Left forelimb (tissue), 1 donor: ENCODE measurements at places on chromosomes 6 and 20.

DNA sequence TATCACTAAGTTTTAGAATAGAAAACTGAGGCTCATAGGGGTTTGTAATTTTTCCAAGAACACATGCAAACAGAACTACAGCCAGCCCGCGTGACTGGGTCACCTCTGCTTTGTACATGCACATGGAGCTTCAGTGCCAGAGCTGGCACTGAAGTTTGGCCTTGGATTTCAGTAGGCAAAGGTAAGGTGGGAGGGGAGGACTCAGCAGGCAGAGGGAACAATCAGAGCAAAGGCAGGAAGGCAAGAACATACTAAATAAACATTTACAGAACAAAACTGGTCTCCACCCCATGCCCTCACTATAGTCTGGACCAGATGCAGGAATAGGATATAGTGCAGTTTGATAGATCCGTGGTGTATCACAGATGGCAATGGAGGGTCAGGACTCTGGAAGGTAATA, 13.6 kb upstream of the ABRACL start:
- DNase-seq, result no peak

DNA sequence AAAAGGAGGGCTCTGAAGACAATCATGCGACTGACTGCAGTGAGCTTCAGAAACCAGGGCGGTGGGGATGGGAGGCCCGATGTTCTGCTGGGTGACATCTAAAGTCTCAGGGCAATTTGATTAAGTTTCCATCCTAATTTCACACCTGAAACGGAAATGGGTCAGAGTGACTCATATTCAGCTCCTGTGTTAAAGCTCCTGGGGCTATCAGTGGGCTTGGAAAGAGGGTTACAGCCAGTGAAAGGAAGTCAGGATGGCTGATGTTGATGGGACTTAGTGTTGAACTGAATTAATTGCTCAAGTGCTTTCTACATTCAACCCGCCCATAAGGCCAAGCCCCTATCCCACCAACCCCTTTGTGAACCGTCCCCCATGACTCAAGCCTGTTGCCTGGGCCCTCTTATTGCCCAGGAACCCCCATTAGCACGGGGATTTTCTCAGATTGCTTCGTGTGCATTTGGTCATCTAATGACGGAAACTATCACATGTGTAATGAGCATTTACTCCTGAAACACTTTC, 47.1 kb upstream of the TBC1D7 start:
- DNase-seq, result no peak

GRCh38 chr6:81562169-81562568, 190.3 kb downstream of the TENT5A start:
- no peak for DNase-seq

DNA sequence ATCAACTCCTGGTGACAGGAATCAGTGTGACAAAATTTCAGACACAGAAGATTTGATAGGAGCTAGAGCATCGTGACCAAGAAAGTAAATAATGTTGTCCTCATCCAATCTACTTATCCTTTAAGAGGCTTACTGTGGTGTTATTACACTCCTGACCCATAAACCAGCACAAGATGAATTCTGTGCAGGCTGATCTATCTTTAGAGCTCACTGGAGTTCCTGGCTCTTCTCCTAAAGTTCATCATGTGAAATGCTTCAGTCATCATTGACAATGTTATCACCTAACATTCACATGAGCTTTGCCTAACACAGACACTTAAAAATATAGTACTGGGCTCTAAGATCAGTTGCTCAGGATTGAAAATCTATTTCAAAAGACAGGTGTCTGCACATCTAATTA, 271.0 kb upstream of the HSF2 start:
- no peak for DNase-seq

GRCh38 chr6:73169111-73169510, 56.2 kb downstream of the KHDC1L start:
- DNase-seq, result no peak

DNA sequence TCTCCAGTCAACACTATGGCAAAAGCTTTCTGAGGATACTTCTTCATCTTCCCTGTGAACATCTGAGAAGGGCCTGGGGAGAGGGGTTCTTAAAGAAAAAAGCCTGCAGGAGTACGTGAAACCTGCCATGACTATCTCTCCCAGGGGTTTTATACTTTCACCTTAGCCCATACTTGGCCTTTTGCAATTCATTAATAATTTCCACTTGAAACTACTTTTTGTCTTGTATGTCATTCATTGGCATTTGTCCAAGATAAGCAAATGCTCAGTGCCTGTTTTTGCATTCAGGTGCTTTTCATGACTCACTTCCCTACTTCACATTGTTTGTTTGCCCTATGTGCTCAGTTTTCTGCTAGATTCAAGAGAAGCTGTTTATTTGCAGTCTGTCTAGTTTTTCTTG, 580.3 kb upstream of the GJE1 start:
- no peak for DNase-seq

DNA sequence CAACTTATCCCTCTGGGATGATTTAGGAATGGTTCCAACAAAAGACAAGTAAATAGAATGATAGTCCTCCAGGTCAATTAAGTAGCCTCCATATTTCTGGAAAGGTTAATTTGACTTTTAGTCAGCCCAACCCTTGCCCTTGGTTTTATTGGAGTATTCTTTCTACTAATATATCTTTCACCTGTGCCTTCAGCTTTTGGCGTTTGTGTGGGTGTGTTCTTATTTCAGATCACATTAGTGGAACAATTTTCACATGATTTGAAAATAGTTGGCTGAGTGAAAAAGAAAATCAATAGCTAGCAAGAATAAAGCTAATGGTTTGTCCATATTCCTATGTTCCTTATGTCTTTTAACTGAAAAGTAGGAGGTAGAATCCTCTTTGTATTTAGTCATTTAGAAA, 239.6 kb upstream of the SGK1 start:
- DNase-seq, result no peak

- no peak for DNase-seq
These were observed 269.3 kb downstream of the ARHGAP18 start for GRCh38 chr6:129440691-129441090.

DNA sequence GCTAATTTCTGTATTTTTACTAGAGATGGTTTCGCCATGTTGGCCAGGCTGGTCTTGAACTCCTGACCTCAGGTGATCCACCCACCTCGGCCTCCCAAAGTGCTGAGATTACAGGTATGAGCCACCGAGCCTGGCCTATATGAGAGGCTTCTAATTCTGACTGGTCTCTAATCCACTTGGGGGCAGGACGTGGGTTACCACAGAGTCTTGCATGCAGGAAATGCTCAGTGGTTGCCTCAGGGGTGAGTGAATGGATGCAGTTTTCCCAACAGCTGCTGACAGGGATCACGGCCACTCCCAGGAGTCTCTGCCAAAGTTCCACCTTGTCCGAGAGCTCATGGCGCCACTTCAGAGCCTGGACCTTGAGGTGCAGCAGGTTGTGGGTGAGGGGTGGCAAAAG, 6.4 kb upstream of the FANCE start:
- DNase-seq, result no peak

DNA sequence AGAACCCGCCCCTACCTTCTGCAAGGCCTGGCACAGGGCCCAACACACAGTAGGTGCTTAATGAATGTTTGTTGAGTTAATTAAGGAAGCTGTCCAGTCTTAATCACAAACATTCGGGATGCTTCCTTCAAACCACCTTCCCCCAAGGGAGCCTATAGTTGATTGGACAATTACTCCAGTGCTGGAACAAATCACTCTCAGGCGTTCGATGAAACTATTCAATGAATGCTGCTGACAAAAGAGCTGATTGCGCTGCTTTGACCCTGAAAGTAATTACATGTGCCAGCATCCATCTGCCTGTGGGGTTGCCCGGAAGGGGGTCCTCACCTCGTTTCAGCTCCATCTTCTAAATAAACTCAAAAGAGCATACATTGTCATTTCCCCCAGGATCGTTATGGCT, 112.0 kb upstream of the SRSF6 start:
- DNase-seq, result no peak

GRCh38 chr6:149052350-149053106, 265.0 kb upstream of the TAB2 start:
- no peak for DNase-seq

DNA sequence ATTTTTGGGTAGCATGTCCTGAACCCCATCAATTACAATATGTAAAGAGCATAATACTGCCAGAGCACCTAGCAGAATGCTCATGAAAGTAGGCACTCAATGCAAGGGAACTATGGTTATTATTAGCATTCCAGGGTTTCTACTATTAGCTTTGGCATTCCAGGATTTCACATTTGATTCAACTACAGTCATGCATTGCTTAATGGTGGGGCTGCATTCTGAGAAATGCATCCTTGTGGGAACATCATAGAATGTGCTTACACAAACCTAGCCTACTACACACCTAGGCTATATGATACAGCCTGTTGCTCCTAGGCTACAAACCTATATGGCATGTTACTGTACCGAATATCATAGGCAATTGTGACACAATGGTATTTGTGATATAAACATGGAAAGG, 247.8 kb downstream of the CD83 start:
- DNase-seq, result no peak

DNA sequence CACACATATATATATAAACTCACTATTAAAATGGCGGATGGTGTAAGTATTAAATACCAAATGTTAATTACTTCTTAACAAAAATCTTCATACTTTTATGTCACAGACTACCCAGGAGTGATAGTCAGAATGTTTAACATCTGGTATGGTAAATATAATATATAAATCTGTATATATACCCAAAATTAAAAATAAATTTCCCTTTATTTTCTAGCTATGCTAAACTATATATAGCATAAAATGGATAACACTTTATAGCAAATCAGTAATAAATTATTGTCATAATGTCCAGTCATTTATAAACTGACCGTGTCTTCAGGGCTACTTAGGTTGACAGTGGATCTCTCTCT, 37.1 kb downstream of the GSTA2 start:
- DNase-seq, result no peak
